ENCODE measurements at places on chromosomes 13 and 19. TPM values are rescaled to one million over a fixed set of nuclear protein-coding genes. Genes with fewer than 3 reads are reported as not detected.
A peak's percentile ranks its signal among the peaks of the same experiment; 100 is the strongest.

P2RY11 gene
- total RNA-seq: 65.4 TPM

- DNase-seq: peak; percentile 88
These were observed at the start of gene EBI3 for GRCh38 chr19:4229179-4229931. TSS of gene EBI3 (plus strand) at chr19:4229523. CDS start at chr19:4229551, 28 bp downstream.

CYP2B6 gene
- total RNA-seq: not detected

DNA sequence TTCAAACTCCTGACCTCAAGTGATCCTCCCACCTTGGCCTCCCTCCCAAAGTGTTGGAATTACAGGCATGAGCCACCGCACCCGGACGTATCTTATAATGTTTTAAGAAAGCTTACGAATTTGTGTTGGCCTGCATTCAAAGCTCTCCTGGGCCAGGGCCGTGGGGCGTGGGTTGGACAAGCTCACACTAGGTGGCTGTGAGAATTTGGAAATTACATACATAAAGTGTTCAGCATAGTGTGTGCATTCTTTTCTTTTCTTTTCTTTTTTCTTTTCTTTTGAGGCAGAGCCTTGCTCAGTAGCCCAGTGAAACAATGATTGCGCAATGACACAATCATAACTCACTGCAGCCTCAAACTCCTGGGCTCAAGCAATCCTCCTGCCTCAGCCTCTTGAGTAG, 2.6 kb downstream of the ZSWIM4 start:
- DNase-seq: no peak

DNA sequence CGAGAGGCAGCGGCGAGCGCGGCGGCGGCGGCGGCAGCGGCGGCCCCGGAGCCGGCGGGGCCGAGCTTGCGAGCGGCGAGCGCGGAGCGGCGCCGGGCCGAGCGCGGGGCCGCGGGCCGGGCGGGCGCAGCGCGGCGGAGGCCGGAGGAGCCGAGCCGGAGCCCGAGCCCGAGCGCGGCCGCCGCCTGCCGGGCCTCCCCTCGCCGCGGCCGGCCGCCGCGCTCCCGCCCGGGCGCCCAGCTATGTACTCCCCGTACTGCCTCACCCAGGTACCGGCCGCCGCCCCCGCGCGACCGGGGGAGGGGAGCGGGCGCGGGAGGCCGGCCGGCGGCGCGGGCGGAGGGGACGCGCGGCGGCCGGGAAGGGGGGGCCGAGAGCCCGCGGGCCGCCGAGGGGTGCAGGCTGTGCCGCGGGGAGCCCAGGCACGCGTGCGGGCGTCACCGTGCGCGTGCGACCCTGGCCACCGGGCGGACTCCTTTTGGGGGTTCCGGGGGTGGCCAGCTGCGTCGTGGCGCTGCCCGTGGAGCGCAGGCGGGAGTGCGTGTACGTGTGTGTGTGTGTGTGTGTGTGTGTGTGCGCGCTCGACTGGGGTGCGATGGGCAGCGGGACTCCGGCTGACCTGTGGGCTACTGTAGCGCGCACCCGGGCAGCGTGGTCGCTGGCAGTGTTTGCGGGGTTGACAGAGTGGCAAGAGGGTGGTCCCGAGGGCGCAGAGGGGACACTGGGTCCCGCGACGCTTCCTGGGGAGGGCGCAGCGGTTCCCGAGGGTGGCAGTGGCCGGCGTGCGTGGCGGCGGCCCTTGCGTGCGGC, 526 bp downstream of the NFIX start:
- no peak for DNase-seq

ZNF575 gene
- total RNA-seq: 4.3 TPM

DNA sequence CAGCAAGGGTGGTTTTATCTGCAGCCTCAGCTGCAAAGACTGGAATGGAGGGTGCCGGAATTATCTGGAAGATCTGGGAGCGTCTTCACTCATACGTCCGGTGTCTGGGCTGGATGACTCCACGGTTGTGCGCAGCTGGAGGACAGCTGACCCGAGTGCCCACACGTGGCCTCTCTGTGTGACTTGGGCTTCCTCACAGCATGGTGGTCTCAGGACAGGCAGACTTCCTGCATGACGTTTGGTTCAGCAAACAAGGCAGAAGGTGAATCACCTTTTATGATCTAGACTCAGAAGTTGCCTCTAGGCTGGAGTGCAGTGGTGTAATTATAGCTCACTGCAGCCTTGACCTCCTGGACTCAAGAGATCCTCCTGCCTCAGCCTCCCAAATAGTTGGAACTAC, 33.2 kb downstream of the CACNG6 start:
- DNase-seq: no peak

DNA sequence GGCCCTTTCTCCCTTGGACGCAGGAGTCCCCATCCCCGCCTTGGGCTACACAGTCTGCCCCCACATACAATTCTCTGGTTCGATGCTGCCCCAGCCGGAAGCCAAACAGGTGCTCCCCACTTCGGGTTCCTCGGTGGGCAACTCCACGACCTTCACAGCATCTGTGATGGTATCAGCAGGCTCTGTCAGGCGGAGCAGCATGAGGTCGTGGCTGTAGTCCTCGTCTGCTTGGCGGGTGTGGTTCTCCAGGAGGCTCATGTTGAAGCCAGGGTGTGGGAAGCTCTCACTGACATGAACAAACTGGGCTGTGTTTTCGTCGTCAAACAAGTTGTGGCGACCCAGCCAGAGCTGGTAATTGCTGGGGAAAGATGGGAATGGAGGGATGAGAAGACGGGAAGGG, 3.5 kb downstream of the KLK1 start:
- DNase-seq: no peak

DNA sequence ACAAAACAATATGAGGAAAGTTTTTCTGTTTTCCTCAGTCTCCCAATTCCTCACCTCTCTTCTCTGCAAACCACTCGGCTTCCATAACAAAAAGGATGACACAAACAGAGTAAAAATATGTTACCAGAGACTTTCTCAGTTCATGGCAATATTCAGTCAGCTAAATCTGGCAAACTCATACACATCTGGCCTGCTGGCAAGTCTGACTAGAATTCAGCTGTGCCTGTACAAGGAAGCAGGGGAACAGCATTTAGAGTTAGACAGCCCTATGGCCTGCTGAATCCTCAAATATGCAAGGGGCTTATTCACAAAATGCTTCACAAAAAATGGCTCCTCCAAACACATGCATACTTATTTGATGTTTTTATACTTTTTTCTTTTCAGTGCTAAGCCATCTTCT, 227.8 kb downstream of the ENOX1 start:
- no peak for DNase-seq

- no peak for DNase-seq
These were observed 153.8 kb upstream of the SOX1 start for GRCh38 chr13:111912991-111913760.

DNA sequence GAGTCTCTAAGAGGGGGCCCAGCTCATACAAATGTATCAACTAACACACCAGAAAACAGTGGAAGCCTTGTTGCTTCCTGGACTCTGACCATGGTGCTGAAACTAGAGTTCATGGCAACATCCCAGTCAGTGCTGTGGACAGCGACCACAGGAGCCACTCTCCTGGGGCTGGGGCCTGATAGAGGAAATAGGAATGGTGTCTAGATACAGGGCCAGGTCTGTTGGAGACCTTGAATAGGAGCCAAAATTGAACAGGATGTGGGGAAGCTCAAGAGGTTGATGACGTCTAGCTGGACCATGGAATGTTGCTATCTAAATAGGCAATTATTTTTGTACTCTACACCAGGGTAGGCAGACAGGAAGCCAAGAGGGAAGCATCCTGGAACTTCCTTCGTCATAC, 21.7 kb downstream of the LILRB4 start:
- no peak for DNase-seq

CA11 gene
- 11.9 TPM for total RNA-seq

DNA sequence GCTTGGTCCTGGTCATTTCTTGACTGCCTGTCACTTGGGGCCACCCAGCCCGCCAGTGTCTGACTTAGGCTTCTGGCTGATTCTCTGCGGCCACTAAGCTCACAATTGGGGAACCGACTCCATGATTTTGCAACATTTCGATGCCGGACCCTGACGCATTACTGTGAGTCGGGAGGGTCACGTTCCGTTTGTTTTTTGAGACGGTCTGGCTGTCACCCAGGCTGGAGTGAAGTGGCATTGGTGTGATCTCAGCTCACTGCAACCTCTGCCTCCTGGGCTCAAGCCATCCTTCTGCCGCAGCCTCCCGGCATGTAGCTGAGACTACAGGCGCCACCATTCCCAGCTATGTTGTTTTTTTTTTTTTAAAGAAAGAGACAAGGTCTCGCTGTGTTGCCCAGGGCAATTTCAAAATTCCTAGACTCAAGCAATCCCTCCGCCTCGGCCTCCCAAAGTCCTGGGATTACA, 3.2 kb upstream of the ADAT3 start:
- no peak for DNase-seq

- peak; percentile 56 for DNase-seq
These were observed at the start of gene ZSCAN1 for GRCh38 chr19:58033741-58034476. TSS of gene ZSCAN1 (plus strand) at chr19:58034025. CDS start at chr19:58037837, 3,812 bp downstream.

GRCh38 chr19:29712744-29713516, 2.1 kb downstream of the C19orf12 start:
- DNase-seq: no peak

GRCh38 chr13:82259284-82259683, 1623.0 kb downstream of the SLITRK1 start:
- no peak for DNase-seq

GRIN2D gene
- 0.46 TPM for total RNA-seq

ZNF793 gene
- 4.5 TPM for total RNA-seq

ZFR2 gene
- total RNA-seq: 0.56 TPM

ZNF534 gene
- total RNA-seq: not detected

DNA sequence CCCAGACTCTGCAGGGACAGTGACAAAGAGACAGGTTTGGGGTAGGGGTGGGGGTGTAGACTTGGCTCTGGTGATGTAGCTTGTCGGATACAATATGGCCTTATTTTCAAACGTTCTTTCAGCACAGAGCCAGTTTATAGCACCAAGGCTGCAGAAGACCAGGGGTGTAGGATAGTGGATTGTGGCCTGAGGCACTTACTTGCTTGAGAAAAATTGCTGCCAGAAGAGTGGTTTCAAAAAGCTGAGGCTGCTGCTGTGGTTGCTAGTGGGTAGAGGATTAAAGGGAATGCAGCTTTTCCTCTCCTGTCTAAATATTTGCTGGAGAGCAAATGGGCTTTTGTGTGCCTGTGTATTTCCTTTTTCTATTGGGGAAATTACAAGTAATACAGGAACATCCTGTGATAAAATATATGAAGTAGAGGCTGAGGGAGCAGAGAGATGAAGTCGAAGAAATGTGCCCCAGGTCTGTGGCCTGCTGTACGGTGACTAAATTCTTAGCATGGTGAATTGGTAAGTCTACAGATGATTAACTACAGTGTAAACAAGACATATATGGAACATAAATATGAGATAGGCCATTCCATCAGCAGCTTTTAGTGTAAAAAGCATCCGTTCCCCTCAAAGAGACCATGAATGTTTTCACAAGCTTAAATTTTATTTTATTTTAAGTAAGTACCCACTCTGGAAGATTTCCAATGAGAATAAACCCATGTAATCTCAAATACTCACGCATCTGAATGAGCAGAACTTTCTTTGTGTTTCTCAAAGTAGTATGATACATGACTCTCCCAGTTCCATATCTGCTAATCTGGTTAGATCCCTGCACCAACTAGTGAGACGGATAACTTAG, 112.9 kb downstream of the LRCH1 start:
- DNase-seq: no peak

DNA sequence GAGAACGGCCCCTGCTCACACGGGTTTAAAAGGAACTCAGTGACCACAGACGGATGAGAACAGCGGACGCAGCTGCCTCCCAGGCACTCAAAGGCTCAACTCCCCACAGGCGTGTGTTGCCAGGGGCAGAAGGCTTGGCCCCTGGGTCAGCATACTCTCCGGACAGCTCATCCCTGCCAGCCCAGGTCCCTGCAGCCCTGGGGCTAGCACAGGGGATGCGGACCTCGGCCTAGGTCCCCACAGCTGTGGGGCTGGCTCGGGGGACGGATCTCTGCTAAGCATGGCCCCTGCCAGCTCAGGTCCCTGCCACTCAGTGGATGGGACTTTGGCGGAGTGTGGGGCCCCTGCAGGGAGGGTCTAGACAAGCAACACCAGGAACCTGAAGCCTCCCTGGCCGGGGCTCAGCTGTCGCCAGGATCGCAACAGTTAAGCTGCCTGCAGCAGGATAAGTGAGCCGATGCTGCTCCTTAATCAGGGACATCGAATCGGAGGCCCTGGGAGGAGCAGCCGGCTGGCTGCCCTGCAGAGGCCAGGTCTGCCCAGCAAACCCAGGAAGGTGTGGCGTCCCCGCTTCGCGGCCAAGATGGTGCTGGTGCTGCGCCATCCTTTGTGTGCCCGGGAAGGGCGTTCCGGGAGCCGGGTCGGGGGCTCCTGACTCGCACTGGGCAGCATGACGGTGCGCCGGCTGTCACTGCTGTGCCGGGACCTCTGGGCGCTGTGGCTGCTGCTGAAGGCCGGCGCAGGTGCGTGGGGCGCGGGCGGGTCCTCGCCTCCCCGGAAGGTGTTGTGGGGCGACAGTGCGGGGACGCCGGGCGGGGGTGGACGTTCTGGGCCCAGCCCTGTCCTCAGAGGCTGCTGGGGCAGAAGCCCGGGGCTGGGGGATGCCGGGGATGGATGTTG, 32.5 kb downstream of the MCF2L start:
- DNase-seq: no peak

STRN4 gene
- total RNA-seq: 79.0 TPM

DNA sequence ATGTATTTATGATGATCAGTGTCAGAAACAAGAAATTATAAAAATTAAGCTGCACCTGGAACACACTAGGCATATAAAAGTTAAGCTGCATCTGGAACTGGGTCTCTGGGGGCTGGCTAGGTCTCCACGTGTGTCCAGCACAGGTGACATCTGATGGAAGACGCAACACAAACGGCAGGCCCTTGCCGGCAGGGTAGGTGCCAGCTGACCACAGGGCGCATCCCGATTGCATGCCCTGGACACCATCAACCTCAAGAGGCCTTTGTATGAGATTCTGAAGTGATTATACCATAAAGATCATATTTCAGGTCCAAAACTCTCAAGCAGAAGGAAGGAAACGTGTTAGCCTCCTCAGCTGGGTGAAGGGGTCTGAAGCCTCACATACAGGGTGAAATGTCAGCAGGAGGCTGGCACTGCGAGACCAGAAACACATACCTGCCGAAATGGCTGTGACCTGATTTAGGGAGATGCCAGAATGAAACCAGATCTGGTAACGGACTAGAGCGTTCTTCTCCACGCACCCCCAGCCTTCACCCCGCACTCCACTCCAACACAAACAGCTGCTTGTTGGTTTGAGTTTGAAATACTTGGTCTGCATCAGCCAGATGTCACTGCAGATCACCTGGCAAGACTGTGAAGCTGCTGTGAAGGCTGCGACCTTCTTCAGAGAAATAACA, 37.3 kb downstream of the COL4A1 start:
- DNase-seq: no peak

DNA sequence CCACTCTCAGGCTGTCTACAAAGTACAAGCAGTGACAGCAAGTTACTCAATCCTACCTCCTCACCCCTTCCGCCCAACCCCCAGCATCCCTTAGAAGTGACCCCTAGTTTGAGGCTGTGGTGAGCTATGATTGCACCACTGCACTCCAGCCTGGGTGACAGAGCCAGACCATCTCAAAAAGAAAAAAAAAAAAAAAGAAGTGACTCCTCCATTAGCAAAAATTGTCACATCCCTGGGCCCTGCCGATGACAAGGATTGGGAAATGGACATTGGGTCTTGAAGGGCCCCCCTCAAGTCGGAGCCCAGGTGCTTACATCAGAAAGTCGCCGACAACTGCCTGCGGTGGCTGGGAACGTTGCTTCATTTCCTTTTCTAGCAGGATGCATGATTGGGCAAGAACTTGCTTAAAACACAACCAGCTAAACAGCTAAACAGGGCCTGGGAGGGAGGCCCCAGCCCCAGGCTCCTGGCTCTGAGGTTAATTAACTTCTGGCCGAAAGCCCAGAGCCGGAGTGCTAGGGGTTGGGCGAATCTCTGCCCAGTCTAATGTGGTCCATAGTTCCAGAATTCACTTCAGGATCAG, 15.3 kb downstream of the RAB3D start:
- peak; percentile 68 for DNase-seq

Data from activated T-cell treated with anti-CD3 and anti-CD28 coated beads, Interleukin-2, amount 50 U/mL, for 72 hours (primary cell).